ENCODE measurements at places on chromosomes 13 and 19. TPM values are rescaled to one million over a fixed set of nuclear protein-coding genes. Genes with fewer than 3 reads are reported as not detected.
A peak's percentile ranks its signal among the peaks of the same experiment; 100 is the strongest.

DNA sequence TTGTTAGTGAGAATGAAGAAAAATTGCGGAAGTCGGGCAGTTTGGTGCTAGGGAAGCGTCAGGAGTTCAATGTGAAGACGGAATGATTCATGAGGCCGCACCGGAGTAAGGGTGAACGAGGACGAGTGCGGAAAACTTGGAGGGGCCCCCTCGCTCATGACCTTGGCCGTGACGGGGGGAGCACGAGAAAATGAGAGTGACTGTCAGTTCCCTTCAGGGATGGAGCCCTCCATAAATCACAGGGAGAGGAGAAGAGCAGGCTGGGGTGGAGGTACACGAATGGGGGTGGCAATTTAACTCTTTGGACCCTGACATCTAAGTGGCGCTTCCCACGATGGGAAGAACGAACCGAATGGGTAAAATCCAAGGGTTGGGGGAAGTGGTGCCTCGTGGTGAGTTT is 486.4 kb downstream of the TSHZ3 start:
- no peak for DNase-seq

GRCh38 chr19:11299946-11300810 is 4.2 kb downstream of the TSPAN16 start:
- DNase-seq = no peak

The LILRA5 gene
- total RNA-seq = 1.1 TPM

GRCh38 chr13:50080911-50081678 is 65.9 kb downstream of the KCNRG start:
- DNase-seq = peak; percentile 35

DNA sequence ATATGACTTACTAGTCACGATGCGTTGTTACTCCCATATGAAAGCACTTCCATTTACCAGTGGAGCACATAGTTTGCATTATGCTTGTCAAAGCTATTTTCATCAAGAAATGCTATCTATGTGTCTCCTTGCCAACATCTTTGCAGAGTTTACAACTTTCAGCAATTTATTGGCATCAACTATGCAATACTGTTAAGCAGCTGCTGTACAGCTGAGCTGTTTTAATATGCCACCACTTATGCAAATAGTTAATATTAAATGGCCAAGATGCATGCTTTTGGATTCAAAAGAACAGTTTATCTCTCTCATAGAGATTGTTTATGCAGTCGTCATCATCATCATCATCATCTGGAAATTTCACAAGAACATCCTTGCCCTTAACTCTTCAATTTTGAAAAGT is 67.9 kb upstream of the KLF5 start:
- DNase-seq = no peak

DNA sequence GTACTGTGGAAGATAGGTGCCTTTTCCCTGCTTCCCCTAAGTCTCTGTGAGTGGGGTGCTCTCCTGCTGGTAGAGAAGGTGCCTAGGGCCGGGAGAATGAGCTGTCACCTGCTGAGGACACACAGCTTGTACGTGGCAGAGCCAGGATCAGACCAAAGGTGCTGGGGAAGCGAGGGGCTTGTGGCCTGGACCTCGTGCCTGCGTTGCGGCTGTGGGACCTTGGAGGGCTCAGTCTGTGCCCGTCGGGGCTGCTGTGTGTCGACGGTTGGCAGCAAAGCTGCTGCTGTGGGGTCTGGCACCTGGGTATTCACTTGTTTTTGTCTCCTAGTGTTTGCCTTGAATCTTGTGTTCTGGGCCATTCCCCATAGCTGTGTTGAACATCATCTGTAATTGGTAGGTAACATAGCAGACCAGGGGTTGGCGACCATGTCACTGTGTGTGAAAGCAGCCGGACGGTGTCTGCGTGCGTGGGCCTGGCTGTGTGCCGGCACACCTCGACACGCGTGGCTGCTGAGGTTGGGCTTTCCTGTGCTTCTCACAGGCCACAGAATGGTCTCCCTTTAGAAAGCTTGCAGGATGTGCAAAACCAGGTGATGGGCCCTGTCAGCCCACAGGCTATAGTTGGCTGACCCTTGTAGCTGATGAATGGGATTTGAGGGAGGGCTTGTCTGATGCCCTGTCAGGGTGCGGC is 9.2 kb downstream of the U2AF2 start:
- no peak for DNase-seq

The ZNF135 gene
- 11.1 TPM for total RNA-seq

DNA sequence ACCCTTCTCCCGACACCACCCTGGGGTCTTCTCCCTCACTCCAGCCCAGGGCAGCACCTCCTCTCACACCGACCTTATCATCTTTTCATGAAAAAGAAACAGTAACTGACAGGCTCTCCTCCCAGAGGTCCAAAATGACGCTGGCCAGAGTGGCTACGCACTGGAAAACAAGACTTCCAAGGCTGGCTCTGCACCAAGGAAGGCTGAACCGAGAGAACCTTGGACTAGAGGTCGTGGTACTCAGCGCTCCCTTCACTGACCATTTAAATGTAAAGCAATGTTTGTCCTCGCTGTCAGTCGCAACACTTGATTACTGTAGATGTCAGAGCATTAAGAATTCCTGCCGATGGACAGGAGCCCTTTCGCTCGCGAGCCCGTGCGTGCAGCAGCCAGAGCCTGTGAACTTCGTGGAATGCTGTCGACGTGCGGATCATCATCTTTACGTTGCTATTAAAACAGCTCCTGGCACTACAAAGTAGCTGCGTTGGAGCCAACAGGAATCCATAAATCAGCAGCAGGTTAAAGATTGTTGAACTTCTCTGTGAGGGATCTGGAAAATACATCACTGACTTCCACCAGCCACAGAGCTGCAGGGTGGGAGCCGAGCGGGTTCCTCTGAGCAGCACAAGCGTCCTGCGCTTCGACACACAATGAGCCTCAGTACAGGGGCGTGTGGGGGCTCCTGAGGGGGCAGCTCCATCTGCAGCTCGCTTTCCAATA is 125.5 kb upstream of the MCF2L start:
- no peak for DNase-seq

The OLFM2 gene
- 10.8 TPM for total RNA-seq

The TTYH1 gene
- total RNA-seq = 2.7 TPM

The ARHGAP33 gene
- total RNA-seq = 20.1 TPM

The KLK15 gene
- not detected for total RNA-seq

The KIR3DL2 gene
- not detected for total RNA-seq

- DNase-seq = no peak
These were observed 918 bp upstream of the FUZ start for GRCh38 chr19:49814010-49814409.

- peak; percentile 72 for DNase-seq
These were observed 13.9 kb upstream of the PAK4 start for GRCh38 chr19:39111593-39112199.

The CCDC169 gene
- 2.0 TPM for total RNA-seq

Data from mucosa of gallbladder (tissue), 1 donor.